Activated CD4-positive, alpha-beta T cell treated with anti-CD3 and anti-CD28 coated beads, Interleukin-2, amount 50 U/mL, for 48 hours (primary cell): ENCODE measurements at places on chromosomes 4 and X.

DNA sequence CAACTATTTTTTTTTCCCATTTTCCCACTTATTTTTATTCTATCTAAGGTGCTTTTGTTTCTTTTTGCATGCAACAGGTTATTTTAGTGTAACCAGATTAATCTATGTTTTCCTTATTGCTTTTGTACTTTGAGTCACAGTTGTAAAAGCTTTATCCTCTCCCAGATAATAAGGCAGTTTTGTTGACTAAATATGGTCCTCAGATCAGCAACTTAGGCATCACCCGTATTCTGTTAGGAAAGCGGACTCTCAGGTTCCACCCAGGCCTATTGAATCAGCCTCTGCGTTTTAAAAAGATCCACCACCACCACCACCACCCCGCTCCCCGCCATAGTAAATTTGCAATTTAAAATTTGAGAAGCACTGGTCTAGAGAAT is 58.6 kb upstream of the USP9X start:
- DNase-seq: no peak

DNA sequence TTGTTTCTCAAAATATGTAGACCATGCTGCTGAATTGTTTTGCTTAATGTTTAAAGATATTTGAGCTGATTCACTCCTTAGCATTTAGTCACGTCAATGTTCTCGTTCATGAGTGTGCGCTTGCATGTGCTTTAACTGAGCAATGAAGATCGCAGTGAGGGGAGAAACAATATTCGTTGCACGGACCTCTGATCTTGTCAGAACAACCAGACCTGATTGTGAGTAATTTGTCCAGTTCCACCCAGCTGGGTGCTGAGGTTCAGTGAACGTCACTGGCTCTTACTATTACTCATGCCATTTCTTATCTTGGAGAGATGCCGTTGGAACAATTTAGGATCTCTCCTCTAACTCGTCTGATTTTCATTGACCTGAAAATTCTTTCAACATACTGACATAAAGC is 15.0 kb upstream of the PRKX start:
- DNase-seq: no peak

DNA sequence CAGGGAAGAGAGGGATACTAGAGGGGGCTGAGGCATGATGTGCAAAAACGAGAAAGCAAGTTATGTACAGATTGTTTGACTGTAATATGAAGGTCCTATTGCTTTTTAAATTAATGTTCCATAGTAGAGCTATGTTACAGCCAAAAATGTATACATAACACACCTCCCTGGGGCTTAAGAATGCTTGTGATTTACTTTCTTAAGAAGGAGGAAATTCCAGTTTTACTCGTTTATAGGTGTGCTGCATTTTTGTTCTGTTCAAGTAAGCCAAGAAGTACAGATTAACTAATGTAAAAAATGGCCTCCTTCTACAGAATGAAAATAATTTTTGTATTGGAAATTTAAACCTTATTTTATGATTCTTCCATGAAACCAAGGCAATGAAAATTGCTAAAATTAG is 614.4 kb upstream of the NR3C2 start:
- DNase-seq: no peak

DNA sequence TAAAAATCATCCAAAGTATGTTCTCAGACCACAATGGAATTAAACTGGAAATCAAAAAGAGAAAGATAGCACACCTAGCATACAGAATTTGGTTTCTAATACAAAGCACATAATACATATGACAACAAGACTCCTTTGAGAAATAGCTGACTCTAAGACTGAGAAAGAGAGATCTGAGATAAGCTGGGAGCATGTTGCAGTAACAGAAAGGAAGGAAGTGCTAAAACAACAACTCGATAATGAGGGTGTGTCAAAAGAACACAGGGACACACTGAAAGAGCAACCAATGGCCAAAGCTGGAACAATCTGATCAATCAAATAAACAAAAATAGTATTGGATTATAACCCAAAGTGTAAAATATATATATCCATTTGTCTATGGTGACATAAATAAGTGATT is 586.6 kb downstream of the C4orf33 start:
- DNase-seq: no peak

- DNase-seq: no peak
These were observed at the start of gene PALLD for GRCh38 chr4:168496834-168497233. PALLD (plus strand) TSS chr4:168497052.

DNA sequence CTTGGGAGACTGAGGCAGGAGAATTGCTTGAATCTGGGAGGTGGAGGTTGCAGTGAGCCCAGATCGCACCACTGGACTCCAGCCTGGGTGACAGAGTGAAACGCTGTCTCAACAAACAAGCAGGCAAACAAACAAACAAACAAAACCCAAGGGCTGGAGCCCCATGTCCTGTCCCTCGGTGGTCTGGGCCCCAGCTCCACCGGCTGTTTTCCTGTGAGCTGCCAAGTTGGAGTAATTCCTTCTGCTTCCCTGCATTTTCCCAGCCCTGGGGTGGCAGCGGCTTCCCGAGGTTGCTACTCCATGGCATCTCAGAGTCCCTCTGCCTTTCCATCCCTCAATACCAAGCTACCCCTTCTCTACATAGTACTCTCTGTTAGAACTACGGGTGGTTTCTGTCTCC is 43.2 kb downstream of the RGS12 start:
- no peak for DNase-seq

- DNase-seq: no peak
These were observed 72.9 kb upstream of the MED14 start for GRCh38 chrX:40808203-40808602.

- DNase-seq: no peak
These were observed 43.6 kb downstream of the CD99L2 start for GRCh38 chrX:150854856-150855255.

GRCh38 chr4:115491686-115492085 is 378.3 kb upstream of the NDST4 start:
- no peak for DNase-seq

- DNase-seq: no peak
These were observed 331.6 kb upstream of the FAM241A start for GRCh38 chr4:111813555-111814140.

GRCh38 chr4:23930750-23931488 is 41.1 kb upstream of the PPARGC1A start:
- DNase-seq: no peak

- no peak for DNase-seq
These were observed 159.8 kb upstream of the KIT start for GRCh38 chr4:54497947-54498346.

DNA sequence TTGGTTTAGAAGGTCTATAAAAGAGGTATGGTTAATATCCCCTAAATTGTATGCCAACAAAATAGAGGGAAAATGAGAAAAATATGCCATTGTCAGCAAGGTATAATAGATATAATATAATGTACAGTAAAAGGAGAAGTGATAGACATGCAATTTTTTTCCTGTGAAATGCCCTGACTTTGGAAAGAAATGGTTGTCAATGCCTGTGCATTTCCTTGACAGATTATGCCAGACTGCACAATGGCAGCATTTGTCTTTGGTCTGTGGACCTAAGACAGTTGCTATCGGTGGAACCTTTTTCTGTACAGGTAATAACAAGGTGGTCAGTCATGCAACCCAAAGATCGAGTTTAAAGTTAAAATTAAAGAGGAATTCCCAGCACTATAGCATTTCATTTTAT is 301.7 kb downstream of the CFAP299 start:
- DNase-seq: no peak

DNA sequence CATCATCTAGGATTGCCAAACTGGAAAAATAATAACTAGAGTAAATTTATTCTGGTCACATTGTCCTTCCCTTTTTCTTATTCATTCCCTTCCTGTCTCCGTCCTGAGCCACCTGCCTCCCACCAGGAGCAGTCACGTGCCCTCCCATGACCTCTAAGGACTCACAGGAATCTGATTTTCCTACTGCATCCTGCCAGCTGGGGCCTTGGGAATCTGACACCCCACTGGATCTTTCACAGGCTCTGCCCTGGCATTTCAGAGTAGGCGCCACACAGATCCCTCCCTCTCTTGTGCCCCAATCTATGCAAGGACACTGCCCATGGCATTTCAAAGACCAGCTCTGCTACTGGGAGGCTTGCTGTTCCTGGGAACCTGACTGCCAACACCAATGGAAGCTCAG is 520.5 kb downstream of the PPARGC1A start:
- DNase-seq: no peak

DNA sequence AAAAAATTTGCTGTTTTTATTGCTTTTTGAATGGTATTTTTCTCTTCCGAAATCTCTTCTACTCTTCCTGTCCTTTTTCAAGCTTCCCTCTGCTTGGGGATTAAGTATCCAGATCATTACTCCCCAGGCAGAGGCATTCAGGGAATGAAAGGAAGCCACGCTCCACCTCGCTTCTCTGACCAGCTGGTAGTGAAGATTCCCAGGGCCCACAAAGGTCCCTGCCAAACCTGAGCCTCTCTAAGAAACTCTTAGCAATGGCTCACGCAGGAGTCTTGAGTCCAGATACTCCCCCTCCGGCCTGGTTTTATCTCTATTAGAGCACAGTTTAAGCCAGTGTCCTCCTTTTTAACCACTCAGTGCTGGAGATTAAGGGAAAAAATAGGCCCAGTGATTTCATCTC is 51.4 kb upstream of the SOD3 start:
- DNase-seq: no peak
